ENCODE measurements at places on chromosomes 4 and X. TPM values are rescaled to one million over a fixed set of nuclear protein-coding genes. Genes with fewer than 3 reads are reported as not detected.

Gene DRP2
- polyA plus RNA-seq: 1.7 TPM

Gene RBMXL3
- polyA plus RNA-seq: not detected

Gene IL13RA1
- polyA plus RNA-seq: 75.5 TPM

Gene HSFX1
- polyA plus RNA-seq: 1.9 TPM

Gene C4orf51
- polyA plus RNA-seq: not detected

Gene DACH2
- polyA plus RNA-seq: 22.8 TPM

Gene AMER1
- 12.7 TPM for polyA plus RNA-seq

Gene NSG1
- polyA plus RNA-seq: 5.4 TPM

Gene KLB
- polyA plus RNA-seq: 0.24 TPM

DNA sequence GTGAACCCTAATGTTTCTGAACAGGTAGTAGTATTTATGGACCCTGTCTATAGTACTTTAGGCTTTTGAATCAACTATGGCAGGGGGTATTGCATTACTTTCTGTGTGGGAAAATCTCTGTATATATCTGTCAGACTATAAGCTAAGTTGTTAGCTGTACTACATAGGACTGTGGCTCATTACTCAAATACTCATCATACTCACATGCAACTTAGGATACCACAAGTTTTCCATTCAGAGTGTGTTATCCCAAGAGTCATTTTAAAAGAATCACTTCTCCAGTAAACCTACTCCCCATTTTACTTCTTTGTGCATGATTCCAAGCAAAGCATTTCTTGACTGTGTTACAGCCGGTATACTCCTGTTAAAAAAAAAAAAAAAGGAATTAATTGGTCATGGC lies 95.6 kb downstream of the PHOX2B start:
- no peak for DNase-seq

DNA sequence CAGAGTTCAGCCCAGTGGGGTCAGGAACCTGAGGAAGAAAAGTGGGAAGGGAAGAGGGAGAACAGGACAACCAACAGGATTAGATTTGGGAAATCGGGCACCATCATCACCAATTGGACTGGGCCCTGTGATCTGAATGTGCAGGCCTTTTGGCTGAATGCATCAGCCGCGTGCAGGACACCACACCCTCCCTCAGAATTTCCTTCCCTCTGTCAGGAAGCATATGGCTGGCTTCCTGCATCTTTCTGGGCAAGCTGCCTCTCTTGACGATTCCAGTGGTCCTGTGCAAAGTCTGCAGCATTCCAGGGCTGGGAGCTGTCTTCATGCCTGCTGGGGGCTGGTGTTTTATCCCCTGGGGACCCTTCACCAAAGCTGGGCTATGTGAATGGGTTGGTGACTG lies 16.4 kb downstream of the MAGEA4 start:
- DNase-seq: no peak

DNA sequence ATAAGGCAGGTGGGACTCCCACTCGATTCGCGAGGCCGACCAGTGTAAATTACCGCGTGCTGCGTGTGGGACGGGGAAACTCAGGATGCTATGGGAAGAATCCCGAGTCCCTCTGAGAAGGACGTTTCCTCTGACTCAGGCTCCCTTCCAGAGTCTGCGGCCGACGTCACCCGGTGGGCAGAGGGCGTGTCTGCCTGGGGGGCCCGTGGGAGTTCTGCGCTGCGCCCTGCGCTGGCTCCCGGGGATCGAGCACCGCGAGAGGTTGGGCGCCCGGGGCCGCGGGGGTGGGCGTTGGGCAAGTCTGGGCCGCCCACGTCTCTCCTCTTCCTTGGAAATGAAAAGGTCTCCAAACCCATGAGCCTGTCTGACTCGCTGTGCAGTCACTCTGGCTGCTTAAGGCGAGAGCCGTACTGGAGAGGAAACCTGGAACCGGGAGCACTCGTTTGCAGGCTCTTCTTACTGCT lies 568 bp downstream of the NIPAL1 start:
- no peak for DNase-seq

GRCh38 chrX:16186380-16187007 lies 19.2 kb downstream of the MAGEB17 start:
- no peak for DNase-seq

GRCh38 chr4:77188498-77189220 lies 31.7 kb downstream of the CCNG2 start:
- DNase-seq: no peak

GRCh38 chr4:11489453-11490083 lies 60.9 kb upstream of the HS3ST1 start:
- DNase-seq: no peak

- no peak for DNase-seq
These were observed 118.7 kb downstream of the ENPP6 start for GRCh38 chr4:184099000-184099399.

DNA sequence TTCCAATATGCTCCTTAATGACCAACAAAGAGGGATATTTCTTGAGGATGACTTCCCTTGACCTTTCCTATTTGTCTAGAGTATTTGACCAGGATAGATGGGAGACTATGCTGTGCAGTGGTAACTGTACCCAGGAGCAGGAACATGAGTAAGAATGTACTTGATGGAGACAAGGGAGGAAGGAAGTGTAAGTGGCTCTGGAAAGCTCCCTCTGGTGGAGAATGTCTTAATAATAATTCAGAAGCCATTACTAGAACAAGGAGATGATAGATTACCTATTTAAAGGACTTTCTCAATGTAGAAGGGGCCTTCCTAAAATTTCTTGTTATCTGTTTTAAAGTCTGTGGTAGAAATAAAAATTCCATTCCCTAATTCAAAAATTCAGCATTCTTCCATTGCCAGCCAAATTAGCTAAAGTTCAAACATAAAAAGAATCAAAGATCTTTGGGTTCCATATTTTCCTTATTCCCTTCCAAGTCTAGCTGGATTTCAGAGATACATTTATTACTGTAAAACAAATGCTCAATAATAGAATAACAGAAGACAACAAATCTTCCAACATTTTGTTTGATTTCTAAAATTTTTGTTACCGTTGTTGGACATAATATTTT lies 83.8 kb downstream of the GRID2 start:
- DNase-seq: peak; percentile 11

DNA sequence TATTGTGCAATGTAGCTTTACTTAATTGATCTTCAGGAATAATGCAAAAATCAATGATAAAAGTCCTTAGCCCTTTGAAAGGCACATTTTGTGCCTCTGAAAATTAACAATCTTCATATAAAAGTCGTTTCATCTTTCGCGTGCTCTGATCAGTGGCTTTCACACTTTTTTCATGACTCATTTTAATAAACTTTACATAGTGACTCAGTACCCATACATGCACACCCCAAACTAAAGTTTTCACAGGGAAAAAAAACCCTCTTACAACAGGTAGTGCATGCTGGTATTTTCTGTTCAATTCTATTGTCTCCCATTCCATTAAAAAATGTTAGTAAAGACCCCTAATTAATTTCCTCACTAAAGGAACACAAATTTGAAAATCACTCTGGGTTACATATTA lies 21.5 kb downstream of the RWDD4 start:
- DNase-seq: no peak

DNA sequence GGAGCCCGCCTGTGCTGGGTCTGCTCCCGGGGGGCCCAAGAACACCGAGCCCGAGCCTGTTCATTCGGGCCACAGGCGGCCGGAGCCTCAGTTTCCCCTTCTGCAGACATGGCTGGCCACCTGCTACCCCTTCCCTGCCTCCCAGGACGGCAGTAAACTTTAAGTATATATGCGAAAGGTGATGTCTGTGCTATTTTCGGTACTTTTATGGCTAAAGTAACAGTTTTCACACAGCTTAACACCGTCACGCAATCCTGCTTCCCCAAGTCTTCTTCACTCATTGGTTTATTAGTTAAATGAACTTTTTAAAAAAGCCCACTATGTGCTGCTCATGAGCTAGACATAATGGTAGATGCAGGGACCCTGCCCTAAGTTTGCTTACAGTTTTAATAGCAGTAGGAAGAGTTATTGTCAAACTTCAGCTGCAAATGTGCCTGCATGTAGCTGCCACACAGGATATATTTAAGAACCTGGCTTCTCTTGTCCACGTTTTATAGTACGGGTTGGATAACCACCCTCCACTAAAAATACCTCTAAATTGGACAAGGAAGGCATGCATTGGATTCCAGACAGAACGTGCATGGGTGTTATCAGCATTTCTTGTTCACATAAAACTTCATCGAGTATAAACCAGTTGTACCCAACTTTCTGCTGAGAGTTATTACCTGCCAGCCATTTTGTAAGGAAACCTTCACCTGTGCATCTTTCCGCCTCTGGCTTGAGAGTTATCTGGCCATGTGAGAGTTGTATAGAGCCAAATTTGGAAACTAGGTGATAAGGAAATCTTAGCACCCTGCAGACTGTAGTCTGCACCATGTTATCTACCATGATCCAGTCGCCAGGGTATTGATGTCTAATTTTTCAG lies 741 bp downstream of the ANAPC4 start:
- DNase-seq: no peak

GRCh38 chrX:119729408-119730201 lies 28.8 kb upstream of the SOWAHD start:
- DNase-seq: no peak

GRCh38 chr4:71006203-71006907 lies 12.9 kb downstream of the DCK start:
- no peak for DNase-seq

GRCh38 chr4:165443276-165443675 lies 64.5 kb downstream of the CPE start:
- DNase-seq: no peak

GRCh38 chr4:48439988-48440387 lies 43.2 kb upstream of the SLC10A4 start:
- DNase-seq: no peak

DNA sequence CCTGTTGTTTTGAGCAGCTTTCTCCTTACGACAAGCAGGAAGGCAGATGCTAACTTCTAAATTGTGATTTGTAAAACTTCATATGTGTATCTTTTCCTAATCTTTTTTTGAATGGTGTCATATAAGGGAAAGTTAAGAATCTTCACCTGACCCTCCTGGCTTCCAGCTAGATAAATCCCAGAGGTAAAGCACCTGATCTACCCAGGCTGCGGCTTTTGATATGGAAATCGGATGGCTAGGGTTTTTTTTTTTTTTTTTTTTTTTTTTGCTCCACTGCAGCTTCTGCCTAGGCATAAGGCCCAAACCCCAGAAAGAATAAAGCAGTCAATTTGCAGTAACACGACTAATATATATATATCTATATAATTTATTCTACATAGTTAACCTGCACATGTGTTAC lies 10.0 kb downstream of the MAB21L2 start:
- DNase-seq: no peak

- no peak for DNase-seq
These were observed 235.9 kb downstream of the SHOX start for GRCh38 chrX:866441-866990.

DNA sequence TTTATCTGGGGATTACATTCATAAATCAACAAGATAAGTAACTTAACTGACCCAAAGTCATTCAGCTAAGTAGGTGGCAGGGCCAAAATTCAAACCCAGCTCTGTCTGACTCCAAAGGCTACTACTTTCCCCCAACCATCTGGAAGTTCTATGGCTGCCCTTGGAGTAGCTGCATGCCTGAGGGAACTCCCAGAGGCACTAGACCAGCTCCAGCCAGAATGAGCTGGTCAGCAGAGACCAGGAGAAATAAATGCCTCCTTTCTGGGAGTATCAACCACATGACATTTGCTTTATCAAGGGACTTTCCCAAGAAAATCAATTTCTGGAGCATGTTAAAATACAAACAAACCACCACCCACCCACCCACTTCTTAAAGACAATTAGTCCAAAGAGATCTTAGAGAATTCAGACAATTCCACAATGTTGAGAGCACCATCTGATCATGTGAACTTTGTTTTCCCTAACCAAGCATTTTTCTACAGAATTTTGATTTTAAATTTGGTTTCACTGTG lies 180.5 kb downstream of the EFHC2 start:
- DNase-seq: no peak

- no peak for DNase-seq
These were observed 75.1 kb downstream of the BLTP1 start for GRCh38 chr4:122227202-122227601.

DNA sequence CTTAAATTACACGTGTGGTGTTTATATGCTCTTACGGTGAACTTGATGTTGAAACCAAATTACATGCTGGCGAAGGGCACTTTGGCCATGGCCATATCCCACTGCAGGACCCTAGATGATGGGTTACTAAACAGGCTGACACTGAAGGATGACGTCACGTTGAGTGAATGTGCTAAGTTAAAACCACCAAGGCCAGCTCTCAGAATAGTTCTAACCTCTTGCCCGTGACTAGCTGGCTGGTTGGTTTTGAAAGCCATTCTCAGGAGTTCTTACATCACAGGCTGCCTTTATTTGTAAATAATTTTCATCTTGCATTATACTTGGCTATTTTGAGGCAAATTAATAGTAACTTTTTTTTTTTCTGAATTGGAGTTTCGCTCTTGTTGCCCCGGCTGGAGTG lies 41.3 kb upstream of the PHEX start:
- no peak for DNase-seq

- no peak for DNase-seq
These were observed 3.5 kb downstream of the RAB9B start for GRCh38 chrX:103828529-103828928.

DNA sequence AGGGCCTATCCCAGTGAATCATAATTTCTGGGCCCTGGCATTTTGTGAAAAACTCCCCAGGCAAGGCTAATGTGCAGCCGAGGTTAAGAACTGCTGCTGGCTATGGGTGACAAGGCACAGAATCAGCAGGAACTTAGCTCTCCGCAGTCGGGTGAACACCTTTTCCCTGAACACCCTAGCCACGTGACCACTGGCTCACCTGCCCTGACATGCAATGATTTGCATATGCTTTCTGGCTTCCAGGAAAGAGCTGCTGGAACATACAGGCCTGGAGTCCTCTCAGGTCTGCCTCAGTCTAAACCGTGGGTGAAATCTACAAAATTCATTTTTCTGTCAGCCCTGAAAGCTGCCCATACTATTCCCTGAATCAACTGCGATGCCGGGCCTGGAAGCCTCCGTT lies 56.6 kb downstream of the ZNF827 start:
- peak; percentile 47 for DNase-seq

DNA sequence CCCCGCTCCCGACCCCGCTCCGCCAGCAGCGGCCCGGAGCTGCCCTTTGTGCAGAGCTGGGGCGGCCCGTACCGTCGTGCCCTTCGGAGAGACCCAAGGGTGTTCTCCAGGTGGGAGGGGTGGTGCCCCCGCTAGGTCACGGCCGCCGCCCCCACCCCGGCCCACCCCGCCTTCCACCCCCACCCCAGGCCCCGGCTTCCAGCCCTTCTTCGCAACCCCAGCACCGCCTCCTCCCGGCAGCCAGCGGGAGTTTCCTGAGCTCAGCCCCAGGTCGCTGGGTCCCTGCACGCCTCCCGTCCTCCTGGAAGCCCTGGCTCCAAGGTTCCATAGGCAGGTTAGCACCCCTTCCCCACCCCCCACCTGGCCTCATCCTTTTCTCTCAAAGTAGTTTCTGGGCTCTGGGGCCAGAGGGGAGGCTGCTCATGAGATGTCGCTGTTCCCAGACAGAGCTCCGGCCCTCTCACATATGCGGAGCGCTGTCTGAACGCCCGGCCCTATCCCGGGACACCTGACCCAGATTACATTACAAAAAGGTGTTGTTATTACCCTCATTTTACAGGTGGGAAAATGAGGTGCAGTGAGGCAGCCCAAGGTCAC lies 25.2 kb upstream of the FGFR3 start:
- DNase-seq: no peak

GRCh38 chrX:111052478-111052877 lies 43.5 kb upstream of the PAK3 start:
- DNase-seq: no peak
